ENCODE measurements at places on chromosomes 3 and 15.

DNA sequence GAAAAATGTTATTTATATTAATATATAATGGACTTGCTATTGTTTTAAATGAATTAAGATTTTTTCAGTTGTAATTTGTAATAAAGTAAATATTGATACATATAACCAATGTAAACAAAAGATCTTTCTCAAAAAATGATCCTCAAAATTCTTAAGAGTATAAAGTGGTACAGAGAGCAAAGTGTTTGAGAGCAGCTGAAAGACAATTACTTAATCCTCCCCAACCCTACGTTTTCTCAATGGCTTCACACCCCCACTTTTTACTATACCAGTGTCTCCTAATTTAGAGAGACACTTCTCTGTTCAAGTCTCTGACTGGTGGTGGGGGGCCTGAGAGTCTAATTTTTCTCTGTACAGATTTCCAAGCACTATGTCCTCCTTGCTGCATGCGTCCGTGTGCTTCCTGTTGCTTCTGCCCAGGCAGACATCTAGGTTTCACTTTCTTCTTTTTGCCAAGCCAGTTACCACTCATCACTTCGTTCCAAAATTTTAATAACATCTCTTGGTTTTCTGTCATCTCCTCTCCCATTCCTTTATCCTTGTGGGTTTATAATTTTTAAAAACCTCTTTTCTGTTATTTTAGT is 276.3 kb upstream of the DNAJC19 start:
- DNase-seq: no peak

DNA sequence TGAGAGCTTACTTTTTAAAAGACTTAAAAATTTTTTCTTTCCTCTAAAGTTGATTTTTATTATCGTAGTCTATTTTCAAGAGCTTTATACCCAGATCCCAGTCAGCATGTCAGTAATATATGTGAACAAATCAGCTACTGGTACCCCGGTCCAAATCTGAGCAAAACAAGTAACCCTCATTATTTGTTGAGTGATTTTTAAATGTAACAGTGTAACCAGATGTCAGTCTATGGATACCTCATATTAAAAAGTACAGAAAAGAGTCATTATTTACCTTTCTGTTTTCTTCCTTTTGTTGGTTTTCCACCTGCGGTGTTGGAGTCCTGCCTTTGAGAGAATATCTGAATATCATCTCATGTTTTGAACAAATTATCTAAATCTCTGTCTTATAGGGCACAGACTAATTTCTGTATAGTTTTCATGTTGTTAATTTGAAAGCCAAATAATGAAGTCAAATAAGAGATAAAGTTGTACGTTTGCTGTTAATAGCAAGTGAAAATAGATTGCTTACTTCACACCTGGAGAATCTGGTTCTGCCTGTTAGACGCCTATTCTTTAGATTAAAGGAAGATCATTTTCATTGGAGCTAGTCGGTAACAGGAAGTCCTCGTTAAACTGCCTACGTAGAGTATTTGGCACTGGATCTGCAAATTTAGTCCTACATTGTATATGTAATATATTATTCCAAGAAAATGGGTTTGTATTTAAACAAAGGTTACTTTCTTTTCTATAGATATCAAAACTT is at the start of gene STX19:
TSS of gene STX19 (minus strand) at position 505 of the 745 bp plus-strand sequence. CDS start 13,328 bp downstream, outside the sequence.
- DNase-seq: peak; percentile 76

DNA sequence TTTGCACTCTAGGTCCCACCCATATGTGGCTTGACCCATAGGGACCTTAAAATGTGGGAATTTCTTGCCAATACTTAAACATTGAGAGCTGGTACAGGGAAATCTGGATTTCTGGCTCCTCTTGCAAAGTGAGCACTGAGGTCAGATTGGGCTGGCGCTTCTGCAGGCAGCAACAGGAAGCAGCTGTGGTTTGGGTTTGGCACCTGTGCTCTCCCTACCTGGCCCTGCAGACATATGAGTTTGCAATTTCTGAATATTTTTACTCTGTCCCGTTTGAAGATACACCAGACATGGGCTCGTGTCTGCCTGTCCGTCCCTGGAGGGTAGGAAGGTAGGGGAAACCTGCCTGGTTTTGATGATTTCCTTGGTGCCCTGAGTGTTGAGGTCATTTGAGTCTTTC is 74.8 kb upstream of the SEC13 start:
- no peak for DNase-seq

GRCh38 chr3:111700054-111700453 is 104.9 kb upstream of the ZBED2 start:
- DNase-seq: no peak

DNA sequence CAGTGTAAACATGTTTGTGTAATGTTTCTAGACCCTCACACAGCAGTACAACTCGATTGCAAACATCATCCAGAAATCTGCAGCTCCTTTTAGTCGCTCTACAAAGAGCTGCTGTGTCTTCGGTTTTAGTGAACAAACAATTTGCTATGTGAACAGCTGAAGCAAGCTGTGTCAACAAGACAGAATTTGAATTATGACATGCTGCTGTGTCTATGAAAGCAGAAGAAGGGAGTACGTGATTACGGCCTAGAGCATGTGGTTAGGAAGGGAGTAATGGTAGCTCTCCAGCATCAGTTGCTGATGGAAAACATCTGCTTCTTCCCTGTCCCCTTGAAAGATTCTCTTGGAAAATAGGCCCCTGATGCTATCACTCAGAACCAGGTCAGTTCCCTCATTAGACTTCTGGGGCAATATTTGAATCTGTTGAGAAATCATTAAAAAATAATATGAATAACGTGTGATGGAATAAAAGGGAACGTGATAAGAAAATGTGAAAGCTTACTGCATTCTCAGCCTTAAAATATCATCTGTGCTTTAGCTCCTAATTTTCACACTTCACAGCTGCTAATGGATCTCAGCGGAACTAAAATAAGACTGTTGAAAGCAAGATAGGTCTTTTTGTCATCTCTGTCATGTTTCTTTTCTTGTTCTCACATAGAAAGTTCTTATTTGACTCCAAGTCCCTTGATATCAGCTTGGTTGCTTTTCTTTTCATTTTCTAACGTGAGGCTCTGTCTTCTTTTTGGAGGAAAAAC is 891.5 kb downstream of the ROBO2 start:
- DNase-seq: peak; percentile 57

DNA sequence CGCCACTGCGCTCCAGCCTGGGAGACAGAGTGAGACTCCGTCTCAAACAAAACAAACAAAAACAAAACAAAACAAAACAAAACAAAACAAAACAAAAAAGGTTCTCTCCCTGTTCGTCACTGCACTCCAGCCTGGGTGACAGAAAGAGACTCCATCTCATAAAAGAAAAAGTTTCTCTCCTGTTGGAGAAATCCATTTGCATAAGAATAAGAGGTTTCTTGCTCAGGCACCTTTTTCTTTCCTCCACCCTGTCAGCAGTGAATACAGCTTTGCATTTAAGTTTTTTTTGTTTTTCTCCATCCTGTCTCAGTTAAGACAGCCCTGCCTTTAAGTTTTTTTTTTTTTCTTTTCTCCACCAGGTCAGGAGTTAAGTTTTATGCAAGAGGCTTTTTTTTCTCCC is 109.5 kb downstream of the DPH6 start:
- no peak for DNase-seq

- no peak for DNase-seq
Observed at GRCh38 chr3:127170814-127171213, 22.1 kb upstream of the PRR23E start.

DNA sequence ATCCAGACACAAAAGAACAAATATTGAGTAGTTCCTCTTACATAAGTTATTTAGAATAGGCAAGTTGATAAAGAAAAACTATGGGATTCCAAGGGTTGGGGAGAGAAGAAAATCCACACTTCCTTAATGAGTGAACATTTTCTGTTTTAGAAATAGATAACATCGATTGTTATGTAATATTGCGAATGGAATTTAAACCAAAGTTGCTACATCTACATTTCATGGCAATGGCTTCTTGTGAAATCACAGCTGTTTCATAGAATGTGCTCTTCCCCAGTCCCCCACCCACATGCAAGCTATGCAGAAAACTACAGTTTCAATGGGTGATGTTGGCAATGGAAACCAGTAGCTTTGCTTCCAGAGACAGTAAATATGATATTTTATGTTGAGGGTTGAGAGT is 1639.5 kb downstream of the SI start:
- no peak for DNase-seq

GRCh38 chr3:172449466-172450149 is 1.4 kb upstream of the GHSR start:
- no peak for DNase-seq

DNA sequence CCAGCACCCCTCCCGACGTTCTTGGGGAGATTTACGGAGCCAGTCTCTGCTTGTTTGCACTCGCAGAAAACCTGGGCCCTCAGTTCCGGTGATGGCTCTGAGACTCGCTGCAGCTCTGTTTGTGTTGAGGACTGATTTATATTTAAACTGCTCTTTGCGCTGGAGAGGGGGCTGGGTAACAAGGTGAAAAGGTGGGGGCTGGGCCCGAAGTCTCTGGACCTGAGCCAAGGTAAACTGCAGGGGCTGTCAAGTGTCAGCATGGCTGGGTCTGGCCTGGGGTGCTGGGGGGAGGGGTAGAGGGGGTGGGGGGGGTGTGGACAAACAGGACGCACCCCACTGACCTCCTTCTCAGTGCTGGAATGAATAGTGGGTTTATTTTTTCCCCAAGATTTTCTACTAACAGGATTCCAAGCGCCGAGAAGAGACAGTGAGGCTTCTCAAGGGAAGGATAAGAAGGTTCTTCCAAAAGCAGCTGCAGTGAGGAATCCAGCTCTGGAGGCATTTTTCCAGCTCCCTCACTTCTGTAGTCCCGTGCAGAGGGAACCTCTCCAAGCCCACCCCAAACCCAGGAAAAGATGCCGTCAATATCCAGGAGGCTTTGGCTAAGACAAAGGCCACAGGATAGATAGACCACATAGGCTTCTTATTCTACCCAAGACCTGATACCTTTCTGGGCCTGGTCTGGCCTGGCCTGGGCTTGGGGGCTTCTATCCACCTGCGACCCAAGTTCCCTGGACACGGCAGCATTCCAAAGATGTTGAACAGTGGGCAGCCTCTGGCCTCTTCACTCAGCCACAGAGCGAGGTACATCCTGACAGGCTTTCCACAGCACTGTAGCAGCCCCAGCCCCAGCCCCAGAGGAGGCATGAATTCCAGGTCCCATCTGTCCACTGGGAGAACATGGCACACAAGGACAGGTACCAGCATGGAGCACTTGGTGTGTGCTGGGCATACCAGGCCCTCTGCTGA is 938 bp upstream of the SLCO2A1 start:
- DNase-seq: no peak

- no peak for DNase-seq
Observed at GRCh38 chr3:59771768-59772181, 722.0 kb upstream of the CFAP20DC start.

GRCh38 chr3:146131616-146132410 is 29.2 kb downstream of the PLOD2 start:
- DNase-seq: no peak

Measured in NCI-H1930 (cell line).